ENCODE measurements at places on chromosomes 11 and 22.

- DNase-seq = no peak
Measured at GRCh38 chr11:30357872-30358271, 35.0 kb downstream of the ARL14EP start.

DNA sequence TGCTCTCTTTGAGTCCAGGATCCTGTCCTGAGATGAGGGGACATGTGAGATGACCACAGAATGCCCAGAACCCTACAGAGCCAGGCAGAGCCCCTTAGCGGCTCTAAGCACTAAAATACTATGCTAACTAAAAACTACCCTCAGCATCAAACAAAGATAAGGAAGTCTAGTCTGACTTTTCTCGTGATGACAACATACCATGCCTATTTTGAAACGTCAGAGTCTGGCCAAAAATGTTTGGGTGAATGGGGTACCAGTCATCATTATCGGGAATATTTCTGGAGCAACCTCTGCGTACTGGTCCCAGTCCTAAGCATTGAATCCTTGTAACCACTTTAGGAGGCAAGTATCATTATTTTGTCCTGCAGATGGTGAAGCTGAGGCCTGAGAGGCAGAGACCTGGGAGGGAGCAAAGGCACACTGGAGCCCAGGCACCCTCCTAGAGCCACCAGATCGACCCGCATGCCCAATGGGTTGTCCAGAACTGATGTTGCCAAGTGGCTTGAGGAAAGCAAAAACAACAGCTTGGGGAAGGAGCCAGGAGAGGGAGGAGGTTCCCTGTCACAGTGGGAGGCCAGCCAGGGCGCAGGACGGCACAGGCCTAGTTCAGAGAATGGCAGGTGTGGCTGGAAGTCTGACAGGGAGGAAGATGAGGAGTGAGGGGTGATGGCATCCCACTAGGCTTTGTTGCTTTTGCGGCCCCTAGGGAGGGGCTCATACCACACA is 7.2 kb upstream of the OSM start:
- no peak for DNase-seq

- DNase-seq = no peak
Measured at GRCh38 chr22:43428005-43428485, 16.2 kb downstream of the MPPED1 start.

- DNase-seq = no peak
Measured at GRCh38 chr22:42439821-42440674, 7.8 kb upstream of the NFAM1 start.

DNA sequence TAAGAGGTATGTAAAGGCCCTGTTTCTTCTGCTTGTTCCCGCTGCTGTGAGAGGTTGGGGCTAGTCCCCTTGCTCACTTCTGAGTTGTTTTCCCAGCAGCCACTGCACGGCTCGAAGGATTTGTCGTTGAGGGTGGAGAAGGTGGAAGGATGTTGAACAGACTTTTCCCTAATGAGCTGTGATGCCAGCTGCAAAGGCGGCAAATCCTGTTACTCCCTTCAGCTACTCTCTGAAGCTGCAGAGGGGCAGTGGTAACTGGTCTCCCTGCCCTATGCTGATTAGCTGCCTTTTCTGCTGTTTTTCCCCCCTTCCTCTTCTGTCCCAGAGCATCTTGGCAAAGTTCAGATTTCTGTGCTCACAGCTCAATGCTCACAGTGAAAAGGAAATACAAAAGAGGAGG is 90.4 kb upstream of the SLC25A18 start:
- no peak for DNase-seq

- DNase-seq = no peak
Measured at GRCh38 chr11:131748151-131749050, 378.0 kb downstream of the NTM start.

DNA sequence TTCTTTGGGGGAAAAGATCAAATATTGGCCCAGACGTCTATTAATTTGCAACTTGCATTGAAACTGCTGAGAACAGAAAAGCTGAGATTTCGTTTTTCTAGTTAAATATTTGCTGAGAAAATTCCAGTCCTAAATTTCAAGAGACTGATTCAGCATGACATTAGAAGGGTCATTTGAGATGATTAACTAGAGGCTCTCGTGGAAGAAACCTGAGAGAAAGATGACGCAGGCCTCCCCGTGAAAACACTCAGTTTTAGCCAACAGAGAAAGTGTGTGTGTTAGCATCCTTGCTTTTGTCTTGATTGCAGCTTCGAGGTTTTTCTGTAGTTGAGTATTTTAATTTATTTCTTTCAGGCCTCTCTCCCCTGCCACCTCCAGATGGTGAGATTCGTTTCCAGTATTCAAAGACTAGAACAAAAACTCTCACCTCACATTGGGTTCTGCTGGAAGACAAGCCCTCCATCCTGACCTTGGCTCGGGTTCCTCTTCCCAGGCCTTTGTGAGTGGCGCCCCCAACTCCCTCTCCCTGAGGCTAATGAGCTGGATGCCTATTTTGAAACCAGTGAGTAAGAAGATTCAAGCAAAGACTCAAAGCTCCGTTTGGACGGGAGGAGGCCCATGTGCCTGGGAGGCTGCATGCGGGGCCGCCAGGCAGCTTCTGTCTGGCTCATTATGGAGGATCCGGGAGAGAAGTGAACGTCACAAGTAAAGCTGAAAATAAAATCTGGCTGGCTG is 52.4 kb downstream of the CELSR1 start:
- DNase-seq = no peak

DNA sequence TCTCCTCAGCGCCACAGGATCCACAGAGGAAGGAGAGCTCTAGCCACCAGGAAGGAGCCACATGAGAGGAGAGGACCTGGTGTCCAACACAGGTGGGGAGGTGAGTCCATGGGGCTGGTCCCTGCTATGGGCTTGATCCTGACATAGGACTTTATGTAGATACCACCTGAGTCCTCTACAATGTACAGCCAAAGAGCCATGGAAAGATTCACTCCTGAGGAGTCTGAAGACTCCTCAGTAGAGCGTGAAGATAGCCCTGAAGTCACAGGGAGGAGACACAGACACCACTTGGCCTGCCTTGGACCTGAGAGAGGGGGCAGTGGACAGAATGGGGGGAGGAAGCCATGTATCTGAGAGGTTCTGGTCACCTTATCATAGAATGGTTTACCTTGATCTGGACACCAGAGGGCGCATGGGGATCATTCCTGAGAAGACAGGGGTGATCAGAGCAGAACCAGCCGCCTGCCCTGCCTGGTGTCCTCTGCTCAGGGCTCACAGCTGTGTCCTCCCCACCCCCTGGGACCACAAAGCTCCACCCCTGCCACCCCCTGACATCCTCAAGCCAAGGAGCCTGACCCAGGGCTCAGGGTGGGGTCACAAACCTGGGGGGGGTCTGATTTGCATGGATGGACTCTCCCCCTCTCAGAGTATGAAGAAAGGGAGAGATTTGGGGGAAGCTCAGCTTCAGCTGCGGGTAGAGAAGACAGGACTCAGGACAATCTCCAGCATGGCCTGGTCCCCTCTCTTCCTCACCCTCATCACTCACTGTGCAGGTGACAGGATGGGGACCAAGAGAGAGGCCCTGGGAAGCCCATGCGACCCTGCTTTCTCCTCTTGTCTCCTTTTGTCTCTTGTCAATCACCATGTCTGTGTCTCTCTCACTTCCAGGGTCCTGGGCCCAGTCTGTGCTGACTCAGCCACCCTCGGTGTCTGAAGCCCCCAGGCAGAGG is 77.0 kb downstream of the ZNF280B start:
- DNase-seq = peak; percentile 32

DNA sequence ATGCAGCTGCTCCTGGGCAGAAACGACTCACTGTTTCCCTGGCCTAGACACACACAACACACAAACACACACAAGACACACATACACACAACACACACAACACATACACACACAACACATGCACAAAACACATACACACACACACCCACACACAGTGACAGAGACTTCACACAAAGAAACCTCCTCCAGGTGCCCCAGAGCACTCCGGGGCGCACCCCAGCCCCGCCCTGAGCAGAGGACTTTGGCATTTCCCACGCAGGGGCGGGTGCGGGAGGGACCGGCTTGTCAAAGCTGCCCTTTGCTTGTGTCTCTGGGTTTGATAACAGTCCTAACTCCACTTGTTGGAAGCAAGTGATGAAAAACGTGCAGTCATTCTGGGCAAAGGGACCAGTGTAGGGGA is 6.5 kb downstream of the APOBEC3A start:
- no peak for DNase-seq

DNA sequence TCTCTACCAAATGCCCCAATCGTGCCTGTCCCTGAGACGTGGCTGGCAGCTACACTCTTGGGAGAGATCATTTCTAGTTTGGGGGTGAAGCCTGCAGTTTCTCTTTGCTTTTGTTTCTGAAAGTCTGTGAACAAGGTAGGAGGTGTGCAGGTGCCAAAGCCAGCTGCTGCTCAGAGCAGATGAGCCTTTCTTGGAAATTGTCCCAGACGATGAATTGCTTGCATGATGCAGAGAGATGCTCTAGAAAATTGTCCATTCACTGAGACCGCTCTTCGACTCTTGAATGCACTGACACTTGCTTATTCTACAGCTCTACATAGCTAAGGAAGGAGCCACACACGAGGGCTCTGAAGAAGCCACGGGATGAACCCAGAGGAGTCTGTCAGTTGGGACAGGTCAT is 225.6 kb upstream of the E2F8 start:
- DNase-seq = no peak

GRCh38 chr22:39314251-39314971 is 5.0 kb downstream of the RPL3 start:
- no peak for DNase-seq

GRCh38 chr22:29632672-29633071 is 29.2 kb downstream of the NF2 start:
- DNase-seq = no peak

DNA sequence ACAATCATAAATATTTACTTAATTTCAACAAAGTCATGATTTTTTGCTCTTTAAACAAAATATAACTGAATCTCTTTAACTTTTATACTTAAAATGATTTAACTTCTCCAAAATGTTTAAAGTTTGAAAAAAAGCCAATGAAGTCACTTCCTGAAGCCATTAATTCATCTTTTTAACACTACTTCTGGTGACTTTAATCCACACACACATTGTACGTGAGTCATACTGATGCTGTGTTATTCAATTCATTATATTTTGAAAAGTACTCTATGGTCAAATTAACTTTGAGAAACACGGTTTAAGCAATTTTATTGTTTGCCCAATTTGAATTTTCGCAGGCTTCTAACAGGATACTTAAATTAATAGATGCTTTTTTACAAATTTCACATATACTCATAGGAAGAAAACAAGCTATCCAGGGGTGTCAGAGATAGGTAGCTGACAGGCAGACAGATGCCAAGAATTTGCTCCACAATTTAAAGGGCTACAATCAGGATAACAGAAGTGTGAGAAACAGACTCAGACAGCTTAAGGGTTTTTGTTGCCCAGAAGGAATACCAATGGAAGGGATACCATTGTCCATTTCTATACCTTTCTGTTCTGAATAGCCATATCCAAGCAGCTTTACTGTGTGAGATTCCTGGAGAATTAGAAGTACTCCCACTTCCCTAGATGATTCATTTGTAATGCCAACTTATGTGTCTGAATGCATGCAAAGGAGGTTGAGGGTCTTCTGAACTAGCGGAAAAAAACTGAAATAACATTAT is 118.4 kb downstream of the RBFOX2 start:
- no peak for DNase-seq

DNA sequence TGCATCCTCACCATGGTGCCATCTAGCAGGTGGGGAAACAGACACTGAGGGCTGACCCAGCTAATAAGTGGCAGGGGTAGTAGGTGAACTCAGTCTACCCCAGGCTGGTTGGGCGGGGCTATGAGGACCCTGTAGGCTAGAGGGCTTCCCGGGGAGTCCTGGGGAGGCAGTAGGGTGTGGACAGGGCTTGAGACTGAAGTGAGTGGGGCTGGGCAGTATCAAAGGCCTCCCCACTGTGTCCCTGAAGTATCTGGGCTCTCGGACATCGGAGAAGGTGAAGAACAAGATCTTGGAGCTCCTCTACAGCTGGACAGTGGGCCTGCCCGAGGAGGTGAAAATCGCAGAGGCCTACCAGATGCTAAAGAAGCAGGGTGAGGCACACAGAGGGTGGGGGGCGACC is 11.4 kb downstream of the GGA1 start:
- DNase-seq = no peak

- no peak for DNase-seq
Measured at GRCh38 chr22:38177044-38177443, 4.6 kb downstream of the PLA2G6 start.

DNA sequence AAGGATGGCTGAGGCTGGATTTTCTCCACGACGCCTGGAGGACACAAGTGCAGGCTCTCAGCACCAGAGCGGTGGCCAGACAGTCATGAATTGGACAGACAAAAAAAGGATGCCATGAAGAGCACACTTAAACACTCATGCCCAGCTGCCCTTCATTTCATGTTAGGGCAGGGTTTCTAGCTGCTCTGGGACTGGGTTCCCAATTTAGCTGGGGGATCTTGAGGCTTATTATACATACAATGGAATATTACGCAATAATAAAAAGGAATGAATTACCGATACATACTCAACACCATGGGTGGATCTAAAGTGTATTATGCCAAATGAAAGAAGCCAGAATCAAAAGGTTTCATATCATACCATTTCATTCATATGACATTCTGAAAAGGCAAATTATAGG is 512.1 kb upstream of the LRRC4C start:
- DNase-seq = no peak

DNA sequence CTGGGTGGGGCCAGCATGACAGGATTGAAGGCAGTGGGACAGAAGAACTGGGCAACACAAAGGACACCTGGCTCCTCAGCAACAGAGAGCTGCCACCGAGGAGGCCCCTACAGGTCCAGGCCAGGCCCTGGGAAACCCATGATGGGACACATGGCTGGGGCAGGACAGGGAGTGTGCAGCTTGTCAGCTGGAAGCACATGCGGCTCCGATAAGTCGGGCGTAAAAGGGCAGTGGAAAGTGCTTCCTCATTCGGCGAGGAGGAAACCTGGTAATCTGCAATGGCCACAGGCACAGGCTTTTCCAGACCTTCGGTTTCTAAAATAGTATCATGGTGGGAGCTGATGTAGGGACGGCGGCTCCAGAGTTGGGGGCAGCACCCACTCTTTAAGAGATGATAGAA is 16.5 kb downstream of the GNAZ start:
- no peak for DNase-seq

DNA sequence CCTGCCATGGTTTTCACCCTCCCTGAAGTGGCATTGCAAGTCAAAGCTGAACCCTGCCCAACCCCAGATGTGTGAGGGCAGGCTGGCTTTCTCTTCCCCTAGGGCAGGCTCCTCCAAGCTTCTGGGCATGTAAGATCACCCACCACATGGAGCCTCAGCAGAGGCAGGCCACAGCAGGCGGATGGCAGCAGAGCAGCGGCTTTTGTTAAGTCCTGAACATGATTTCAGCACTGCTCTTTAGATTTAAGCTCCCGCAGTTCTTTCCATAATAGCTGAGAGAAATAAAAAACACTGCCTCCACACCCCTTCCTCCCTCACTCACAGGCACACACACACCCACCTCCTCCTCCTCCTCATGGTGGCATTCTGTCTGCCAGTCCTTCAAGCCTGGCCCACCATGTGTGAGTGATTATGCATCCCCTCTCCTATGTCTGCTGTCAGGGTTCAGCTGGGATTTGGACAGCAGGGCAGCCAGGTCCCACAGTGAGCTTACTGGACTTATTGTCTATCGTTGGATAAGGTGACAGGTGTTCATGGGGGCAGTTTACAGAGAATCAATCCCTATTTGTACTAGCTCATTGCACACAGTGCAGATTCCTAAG is 5.0 kb upstream of the NTM start:
- DNase-seq = no peak

Measured in stimulated activated CD8-positive, alpha-beta memory T cell treated with anti-CD3 and anti-CD28 coated beads, Interleukin-15, amount 100 ng/mL, for 4 hours (primary cell).